ENCODE measurements at places on chromosomes 2 and 18.

GRCh38 chr2:55168221-55169154 lies 63.6 kb downstream of the CLHC1 start:
- DNase-seq = peak; percentile 76

DNA sequence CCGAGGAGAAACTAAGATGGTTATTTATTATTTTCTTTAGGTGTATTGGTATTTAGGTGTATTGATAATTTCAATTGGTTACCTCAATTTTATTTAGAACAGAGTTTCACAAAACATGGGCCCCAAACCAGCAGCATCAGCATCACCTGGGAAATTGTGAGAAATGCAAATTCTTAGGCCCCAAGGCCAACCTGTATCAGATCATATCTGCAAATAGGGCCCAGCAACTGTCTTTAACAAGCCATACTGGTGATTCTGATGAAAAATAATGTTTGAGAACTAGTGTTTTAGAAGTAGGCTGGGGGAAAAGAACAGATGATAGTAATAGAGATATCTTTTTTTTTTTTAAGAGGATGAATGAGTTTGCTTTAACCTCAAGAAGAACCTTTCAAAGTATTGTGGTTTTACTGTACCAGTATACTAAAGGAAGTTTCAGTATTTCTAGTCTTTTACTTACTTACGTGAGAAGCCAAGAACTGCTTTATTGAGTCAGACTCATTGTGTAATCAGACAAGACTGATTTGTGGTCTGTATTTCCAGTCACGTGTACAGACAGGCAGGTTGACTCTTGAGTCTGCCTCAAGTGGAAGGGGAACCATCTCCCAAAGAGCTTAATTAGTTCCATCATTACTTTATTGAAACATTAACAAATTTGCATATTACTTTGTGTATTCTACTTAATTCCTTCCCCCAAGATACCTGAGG lies 60.4 kb upstream of the GAREM1 start:
- DNase-seq = no peak

DNA sequence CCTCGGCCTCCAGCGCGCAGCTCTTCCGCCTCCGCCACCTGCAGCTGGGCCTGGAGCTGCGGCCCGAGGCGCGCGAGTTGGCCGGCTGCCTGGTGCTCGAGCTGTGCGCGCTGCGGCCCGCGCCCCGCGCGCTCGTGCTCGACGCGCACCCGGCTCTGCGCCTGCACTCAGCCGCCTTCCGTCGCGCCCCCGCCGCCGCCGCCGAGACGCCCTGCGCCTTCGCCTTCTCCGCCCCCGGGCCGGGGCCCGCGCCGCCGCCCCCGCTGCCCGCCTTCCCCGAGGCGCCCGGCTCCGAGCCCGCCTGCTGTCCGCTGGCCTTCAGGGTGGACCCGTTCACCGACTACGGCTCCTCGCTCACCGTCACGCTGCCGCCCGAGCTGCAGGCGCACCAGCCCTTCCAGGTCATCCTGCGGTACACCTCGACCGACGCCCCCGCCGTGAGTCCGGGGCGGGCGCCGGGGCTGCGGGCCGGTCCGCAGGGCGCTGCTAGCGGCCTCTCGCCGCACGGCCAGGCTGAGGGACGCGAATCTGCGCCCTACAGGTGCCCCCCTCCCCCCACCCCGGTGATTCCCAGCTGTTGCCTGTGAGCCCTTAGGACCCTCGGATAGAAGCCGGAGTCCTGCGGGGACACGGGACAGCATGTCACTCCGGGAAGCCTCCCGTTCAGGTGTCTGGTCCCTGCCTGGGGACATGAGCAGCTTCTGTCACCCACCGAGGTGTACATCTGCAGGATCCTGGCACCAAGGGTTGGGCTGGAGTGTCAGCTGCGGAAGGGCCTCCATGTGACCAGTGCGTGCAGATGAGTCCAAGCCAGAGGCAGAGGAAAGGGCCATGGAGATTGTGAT lies 616 bp downstream of the RNPEPL1 start:
- DNase-seq = peak; percentile 90

DNA sequence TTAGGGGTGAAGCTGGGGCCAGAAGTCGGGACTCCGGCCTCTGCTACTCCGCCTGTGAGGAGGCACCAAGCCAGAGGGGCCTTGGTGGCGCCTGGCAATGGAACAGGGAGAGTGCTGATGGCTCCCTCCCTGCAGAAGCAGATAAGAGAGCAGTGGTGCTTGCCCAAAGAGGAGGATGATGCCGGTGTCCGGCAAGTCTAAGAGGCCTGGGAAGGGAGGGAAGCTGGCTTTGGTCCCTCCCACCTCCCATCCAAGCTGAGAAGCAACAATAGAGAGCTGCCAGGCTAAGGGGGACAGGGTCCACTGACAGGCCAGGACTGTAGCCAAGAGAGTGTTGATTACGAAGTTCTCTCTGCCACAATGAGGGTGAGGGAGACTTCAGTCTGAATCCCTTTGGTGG lies 479.5 kb downstream of the TNS1 start:
- DNase-seq = no peak

DNA sequence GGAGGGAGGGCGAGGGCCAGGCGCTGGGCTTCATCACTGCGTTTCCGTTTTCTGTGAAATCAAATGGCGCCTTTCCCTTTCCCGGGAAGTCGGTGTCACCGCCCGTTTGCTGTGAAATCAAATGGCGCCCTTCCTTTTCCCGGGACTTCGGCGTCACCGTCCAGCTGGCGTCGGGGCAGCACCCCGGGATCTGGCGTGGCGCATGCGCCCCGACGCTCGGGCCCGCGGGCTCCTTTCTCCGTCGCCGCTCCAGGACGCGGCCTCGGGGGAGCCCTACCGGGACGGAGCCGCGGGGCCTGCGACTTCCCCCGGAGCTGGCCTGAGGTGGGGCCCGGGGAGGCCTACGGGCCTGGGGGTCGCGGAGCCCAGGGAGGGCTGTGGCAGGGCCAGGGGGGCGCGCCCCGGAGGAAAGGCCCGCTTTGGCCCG lies at the start of gene FAM228A:
FAM228A (plus strand) TSS at position 203 of the 427 bp plus-strand sequence. CDS start 428 bp downstream, outside the sequence.
- DNase-seq = no peak

Data from erythroblast (primary cell).